ENCODE measurements at places on chromosomes 4 and X.

GRCh38 chr4:124018383-124019317 lies 622.1 kb downstream of the SPRY1 start:
- peak; percentile 45 for DNase-seq

DNA sequence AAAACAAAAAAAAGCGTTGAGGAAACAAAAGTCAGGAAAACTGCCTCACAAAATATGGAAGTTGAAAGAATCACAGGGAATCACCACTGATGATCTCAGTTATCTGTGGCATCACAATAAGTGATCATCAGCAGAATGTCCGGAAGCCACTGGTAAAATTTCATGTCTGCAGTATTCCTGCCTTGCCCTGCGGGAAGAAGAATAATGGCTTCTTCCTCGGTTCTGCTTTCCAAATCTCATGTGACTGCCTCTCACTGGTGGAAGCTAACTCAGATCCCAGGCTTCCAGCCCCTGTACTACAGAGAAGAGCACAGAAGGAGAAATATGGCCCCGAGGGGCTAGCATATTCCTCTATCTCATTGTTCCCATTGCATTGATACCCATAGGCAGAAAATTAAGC lies 12.7 kb upstream of the ZNF330 start:
- no peak for DNase-seq

GRCh38 chr4:5709207-5709575 lies 832 bp upstream of the EVC2 start:
- no peak for DNase-seq

DNA sequence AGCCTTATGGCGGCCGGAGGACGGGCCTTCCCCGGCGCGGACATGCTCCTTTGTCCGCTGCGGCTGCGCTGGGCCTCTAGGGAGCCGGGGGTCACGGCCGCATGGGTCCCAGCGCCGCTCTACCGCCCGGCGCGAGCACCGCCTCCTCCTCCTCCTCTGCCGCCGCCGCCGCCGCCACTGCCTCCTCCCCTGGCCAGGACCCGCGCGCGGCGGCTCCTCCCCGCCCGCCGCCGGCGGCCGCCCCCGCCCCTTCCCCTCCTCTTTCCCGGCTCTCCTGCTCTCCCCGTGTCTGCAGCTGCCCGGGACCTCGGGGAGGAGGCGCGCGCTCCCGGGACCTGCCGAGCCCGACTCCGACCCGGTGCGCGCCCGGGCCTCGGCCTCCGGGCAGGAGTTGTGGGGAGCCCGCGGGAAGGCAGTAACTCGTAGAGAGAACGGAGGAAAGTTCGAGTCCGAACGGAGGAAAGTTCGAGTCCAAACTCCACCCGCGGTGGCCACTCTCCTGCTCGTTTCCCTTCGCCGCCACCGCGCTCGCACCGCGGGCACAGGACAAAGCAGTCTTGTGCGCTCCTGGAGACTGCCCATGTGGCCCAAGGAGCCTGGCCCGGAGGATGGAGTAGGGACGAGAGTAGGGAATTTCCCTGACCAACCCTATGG lies at the start of gene ADGRA3:
ADGRA3 (minus strand) TSS at position 179 of the 654 bp plus-strand sequence. CDS start 282 bp downstream, outside the sequence.
- peak; percentile 77 for DNase-seq

DNA sequence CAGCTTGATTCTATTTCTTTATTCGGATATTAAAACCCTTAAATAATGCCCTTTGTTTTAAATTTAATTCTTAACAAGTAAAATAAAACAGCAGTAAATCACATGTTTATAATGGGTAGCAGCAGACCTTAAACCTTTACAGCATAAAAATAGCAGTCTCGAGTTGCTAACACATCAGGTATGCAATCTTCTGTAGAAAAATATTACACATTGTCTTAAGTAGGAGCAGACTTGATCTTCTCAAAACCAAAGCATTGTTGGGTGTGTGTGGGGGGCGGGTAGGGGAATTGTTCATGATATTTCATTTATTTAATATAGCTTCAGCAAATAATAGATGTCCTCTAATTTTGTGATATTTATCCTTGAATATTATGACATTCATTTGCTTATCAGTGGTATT lies 331.4 kb downstream of the PCDH7 start:
- no peak for DNase-seq

- DNase-seq = no peak
Observed at GRCh38 chr4:15670576-15670975, 11.1 kb upstream of the FAM200B start.

DNA sequence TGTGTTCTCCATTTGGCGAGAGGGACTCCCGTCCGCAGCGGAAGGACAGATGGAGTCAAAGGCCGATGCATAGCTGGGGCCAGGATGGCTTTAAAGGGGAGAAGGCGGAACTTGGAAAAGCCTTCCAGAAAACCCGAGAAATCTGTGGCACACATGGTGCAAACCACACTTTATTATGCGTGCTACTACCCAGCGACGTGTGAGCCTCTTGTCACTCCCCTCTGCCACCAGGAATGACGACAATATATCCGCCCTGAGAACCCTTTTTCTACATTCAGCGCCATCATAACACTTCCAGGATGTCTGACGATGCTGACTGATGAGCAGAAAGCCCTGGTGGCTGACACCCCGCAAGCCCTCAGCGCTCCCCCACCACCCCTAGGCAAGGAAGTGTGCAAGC lies 689 bp upstream of the DCHS2 start:
- no peak for DNase-seq

DNA sequence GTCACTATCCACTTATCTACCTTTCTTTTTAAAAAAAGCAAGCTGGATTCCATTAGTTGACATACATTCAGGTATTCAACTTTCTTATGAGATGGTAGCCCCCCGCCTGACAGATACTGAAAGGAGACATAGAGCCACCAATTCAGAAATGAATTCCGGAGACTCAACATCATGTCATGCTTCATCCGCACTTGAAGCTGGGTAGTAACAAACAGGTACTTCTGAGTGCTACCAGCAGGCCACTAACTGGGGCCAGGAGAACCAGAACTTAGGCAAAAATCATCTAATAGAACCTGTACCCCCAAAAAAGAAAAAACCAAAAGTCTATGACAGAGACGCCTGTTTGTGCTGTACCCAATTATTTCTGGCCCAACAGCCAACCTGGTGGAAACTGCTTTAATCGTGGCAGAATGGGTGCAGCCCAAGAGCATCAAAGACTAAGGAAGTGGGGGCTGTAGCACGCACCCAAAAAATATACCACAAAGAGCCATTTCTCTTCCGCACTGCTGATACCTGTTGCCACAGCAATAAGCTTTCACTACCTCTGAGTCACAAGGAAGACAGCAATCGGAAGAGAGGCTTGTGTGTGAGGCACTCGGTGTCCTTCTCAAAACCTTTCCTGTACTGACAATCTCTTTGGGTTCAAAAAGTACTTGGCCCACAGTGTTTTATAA lies 84.8 kb downstream of the AFAP1 start:
- DNase-seq = no peak

DNA sequence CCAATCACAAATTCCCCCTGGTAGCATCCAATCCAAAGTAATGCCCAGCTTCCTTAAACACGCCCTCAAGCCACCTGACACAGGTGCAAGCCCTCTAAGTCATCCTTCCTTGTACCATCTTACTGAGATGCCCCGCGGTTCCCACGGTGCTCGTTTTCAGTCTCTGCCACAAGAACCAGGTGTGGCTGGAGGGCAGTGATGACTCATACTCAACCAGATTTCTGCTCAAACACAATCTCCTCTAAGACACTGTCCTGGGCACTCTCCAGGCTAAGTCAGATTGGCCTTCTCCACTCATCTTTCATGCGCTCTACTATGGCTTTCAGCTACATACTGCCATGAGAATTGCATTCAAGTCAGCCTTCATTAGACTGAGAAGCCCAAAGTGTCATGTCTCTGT lies 3.5 kb downstream of the SH3KBP1 start:
- no peak for DNase-seq

DNA sequence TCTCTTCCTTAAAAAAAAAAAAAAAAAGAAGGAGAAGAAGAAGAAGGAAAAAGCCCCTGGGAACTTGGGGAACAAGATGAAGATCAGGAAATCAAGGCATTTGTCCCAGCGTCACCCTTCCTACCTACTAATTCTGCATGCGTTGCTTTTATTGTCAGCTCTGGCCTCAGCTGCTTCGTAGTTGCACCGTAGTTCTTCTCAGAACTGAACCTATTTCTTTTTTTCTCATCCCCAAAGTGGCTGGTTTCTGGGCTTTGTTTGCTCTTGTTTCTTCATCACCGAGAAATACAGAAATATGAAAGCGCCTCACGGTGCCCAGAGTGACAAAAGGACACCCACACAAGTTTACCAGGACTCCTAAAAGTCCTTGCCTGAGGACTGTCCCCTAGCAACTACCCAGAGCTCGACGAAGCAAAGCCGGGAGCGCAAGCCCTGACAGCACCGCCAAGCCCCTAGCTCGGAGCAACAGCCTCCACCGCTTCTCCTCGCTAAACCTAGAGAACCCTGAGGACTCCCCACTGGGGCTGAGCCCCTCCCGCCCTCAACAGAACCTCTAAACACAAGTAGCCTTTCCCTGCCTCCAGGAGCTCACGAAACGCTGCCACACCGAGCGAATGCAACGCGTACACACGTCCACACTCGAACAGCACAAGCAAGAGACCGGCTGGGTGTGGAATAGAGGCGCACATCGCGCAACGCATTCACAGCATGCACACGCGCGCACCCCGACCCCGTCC lies 710 bp downstream of the PRKG2 start:
- DNase-seq = peak; percentile 19

DNA sequence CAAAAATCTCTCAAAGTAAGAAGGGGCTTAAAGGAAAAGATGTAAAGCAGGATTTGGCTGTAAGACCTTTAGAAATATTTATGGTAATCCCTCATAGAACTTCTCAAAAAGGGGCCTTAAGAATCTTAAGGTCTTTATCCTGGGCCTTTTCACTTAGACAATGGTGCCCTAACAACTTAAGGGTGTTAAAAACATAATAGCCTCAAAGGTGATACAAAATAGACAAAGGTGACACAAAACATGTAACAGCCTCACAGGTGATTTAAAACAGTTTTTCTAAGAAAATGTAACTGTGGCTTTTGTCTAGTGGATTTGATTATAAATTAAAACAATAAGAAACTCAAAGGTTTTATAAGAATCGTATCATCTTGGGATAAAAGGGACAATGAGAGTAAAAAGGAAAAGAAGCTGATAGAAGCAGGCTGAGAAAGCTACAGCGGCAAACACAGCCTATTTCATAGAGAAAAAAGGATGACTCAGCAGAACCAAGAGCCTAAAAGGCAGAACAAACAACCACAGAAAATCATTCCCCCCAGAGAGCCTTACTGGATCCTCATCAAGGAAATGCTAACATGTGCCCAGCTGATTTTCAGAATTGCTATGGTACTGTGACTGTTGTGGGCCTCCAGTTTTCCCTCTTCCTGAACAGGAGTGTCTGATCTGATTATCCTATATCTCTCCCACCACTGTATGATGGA lies 164.3 kb downstream of the STPG2 start:
- DNase-seq = no peak

DNA sequence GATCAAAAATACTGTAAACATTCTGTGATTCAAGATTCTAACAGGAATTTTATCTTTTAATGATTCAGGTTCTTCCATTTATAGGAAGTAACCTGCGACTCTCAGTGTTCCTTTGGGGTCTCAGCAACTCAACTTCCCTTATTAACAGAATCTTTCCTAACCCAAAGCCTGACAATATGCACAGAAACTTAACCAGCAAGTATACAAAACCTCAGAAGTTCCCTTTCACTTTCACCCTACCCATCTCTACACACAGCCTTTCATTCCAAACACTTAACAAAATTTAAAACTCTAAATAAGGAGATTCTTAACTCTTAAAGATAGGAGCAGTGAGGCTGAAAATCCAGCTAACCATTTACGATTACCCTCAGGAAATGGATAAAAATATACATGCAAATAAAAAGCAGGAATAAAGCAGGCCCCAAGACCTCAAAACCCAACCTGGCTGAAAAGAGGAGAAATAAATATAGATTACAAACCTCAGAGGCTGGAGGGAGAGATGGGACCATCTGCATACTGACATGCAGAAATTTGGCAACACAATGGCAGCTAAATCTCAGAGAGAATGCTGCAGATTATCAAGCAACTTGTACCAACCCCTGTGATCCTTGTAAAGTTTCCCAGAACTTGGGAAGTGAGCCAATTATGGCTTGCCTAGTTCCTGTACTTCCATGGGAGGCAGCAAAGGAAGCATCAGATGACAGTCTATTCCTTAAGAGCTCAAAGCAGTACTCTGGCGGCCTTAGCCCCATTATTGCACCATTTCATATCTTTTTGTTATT lies 101.0 kb downstream of the ATP11C start:
- peak; percentile 23 for DNase-seq

- no peak for DNase-seq
Observed at GRCh38 chr4:99755223-99755944, 61.2 kb upstream of the DAPP1 start.

DNA sequence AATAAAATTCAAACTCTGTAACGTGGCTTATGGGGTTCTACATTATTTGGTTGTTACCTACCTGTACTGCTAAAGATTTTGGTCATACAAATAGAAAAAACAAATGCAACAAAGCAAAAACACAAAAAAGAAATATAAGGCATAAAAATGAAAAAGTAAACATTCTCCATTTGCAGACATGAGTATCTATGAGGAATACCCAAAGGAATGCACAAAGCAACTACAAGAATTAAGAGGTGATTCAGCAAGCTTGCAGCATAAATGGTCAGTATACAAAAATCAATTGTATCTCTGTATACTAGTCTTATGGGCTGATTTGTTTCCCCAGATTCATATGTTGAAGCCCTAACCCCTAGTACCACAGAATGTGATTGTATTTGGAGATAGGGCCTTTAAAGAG lies 3.6 kb upstream of the PDE5A start:
- DNase-seq = no peak

DNA sequence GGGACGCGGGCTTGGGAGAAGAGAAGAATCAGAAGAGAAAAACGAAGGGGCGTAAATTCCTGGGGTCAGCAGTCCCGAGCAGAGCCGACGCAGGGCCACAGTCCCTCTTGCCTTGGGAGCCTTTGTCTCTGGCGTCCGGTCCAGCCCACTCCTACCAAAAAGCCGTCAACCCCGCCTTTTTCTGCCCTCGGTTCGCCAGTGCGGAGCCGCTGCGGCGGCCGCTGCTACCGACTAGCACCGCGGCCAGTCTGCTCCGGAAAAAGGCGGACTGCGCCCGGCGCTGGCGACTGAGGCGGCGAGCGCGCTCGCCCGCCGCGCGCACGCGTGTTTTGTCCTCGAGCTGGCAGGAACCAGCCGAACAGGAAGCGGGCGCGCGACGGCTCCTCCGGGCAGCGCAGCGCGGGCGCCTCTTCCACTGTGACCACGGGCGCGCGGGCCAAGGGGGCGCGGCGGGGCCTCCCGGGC lies 502 bp downstream of the HNRNPDL start:
- no peak for DNase-seq

- no peak for DNase-seq
Observed at GRCh38 chr4:78565971-78566372, 14.4 kb downstream of the ANXA3 start.

GRCh38 chr4:11495291-11495690 lies 66.6 kb upstream of the HS3ST1 start:
- no peak for DNase-seq

GRCh38 chrX:50448565-50448964 lies 22.1 kb downstream of the DGKK start:
- no peak for DNase-seq

- DNase-seq = no peak
Observed at GRCh38 chr4:173486714-173487392, 43.2 kb downstream of the HAND2 start.

- DNase-seq = no peak
Observed at GRCh38 chrX:40018041-40018440, 79.7 kb downstream of the BCOR start.

GRCh38 chrX:38124000-38124399 lies 96.7 kb downstream of the SRPX start:
- DNase-seq = no peak

- no peak for DNase-seq
Observed at GRCh38 chrX:24343719-24344118, 16.7 kb upstream of the SUPT20HL1 start.

Data from testis (tissue), 5 donors.